ENCODE measurements at places on chromosomes 4 and X.

DNA sequence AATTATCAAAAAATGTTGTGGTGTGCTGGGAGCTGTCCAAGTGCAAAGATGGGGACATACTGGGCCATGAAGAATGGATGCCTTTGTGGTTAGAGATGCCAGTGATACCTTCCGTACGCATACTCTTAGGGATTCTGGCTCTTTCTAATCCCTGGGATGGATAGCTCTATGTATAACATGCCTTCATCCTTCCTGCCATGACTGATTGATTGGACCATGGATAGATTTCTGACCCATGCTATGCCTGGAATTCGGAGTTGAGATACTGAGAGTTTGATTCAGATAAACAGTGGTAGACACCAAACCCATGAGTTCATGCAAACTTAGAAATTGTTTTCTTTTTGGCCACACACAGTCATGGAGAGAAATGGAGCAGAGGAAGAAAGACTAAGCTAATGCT is 147.2 kb upstream of the WDFY3 start:
- no peak for DNase-seq

- no peak for DNase-seq
Measured at GRCh38 chr4:39367166-39367565, 1.0 kb upstream of the RFC1 start.

- no peak for DNase-seq
Measured at GRCh38 chrX:68087526-68087925, 345.8 kb downstream of the OPHN1 start.

GRCh38 chr4:78166622-78167021 is 109.5 kb downstream of the FRAS1 start:
- peak; percentile 61 for DNase-seq

DNA sequence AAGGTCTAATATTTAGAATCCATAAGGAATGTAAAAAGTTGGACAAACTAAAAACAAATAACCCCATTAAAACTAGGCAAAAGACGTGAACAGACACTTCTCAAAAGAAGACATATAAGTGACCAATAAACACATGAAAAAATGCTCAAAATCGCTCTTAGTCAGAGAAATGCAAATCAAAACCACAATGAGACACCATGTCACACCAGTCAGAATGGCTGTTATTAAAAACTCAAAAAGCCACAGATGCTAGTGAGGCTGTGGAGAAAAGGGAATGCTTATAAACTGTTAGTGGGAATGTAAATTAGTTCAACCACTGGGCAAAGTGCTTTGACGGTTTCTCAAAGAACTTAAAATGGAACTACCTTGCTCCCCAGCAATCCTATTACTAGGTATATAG is 674.3 kb upstream of the MAGEB2 start:
- DNase-seq, result no peak

DNA sequence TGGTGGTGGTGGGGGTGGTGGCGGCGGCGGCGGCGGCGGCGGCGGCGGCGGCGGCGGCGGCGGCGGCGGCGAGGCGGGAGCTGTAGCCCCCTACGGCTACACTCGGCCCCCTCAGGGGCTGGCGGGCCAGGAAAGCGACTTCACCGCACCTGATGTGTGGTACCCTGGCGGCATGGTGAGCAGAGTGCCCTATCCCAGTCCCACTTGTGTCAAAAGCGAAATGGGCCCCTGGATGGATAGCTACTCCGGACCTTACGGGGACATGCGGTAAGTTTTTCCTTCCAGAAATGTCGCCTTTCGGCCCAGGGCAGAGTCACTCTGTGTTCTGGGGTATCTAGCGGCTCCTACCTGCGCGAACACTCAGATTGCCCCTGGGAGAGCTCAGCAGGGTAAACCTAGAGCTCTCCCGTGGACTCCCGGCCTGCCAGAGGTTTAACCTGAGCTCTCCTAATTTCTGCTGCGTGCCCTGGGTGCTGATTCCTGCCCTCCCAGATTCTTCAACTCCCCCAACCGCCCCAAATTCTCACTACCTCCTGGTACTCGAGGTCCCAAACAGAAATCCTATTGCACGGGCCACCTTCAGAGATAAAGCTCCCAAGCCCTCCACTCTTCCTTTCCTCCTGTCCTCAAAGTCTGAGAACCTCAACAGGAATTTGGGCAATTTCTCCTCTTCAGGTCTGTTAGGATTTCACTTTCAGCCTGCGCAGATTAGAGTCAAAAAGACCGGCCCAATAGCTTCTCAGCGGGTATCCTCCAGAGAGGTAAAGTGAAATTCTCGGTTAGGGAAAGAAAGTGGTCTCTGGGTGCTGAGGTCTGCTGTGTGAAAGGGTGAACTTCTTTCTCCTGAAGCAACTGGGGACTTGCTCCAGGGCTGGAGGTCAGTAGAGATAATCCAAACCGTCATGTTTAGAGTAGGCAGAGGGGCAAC is 2.9 kb downstream of the AR start:
- DNase-seq, result no peak

DNA sequence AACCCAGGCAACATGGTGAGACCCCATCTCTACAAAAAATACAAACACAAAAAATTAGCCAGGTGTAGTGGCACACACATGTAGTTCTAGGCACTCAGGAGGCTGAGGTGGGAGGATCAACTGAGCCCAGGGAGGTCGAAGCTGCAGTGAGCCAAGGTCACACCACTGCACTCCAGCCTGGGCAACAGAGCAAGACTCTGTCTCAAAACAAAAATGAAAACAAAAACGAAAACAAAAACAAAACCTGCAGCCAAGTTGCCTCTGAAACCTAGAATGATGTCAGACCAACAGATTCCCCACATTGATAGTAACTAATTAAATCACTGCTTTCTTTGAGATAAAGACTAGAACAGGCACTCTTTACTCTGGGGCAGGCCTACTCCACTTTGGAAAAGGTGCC is 104.5 kb downstream of the AMELX start:
- DNase-seq, result no peak

GRCh38 chr4:75672461-75673026 is 667 bp downstream of the G3BP2 start:
- peak; percentile 62 for DNase-seq

DNA sequence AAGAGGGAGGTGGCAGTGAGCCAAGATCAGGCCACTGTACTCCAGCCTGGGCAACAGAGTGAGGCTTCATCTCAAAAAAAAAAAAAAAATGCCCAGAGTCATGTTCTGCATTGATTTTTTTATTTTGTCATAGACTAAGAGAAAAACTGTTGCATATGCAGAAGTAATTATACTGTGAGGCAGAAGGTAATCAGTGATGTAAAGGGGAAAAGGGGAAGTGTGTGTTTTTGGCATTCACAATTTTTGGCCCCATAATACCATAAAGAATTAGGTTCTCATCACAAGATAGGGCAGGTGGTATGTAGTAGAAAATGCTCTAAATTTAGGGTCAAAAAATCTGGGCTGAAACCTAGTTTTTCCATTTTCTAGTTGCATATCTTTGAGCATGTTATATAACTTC is 47.3 kb upstream of the GAB1 start:
- DNase-seq, result no peak

GRCh38 chr4:77352192-77352591 is 195.2 kb downstream of the CCNG2 start:
- DNase-seq, result no peak

DNA sequence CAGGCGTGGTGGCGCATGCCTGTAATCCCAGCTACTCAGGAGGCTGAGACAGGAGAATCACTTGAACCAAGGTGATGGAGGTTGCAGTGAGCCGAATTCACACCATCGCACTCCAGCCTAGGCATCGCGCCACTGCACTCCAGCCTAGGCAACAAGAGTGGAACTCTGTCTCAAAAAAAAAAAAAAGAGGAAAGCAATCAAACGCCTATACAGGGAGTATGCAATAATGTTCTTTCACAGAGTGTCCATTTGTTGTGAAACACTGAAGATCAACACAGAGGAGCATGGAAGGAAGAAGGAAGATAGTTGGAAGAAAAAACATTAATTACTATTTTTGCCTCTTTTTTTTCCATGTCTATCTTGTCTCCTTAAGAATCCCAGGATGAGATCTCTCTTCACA is 113.4 kb downstream of the FBXO8 start:
- DNase-seq, result no peak

DNA sequence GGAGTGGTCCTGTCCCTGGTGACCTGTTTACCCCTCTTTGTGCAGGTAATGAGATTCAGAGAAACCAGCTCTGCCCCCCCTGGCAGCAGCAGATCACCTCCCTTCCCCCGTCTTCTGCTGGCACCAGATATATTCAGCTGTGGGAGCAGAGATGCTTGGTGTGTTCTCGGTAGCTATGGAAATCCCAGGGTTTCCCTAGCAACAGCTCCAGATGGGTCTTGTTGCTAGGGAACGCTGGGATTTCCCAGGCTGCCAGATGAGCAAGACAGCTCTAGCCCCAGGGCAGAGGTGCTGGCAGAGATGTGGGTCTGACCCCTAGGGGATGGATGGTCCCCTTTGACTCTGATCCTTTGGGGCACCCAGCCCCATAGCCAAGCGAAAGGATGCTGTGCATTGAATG is 20.2 kb downstream of the CETN2 start:
- peak; percentile 18 for DNase-seq

GRCh38 chr4:123471655-123472369 is 75.2 kb downstream of the SPRY1 start:
- DNase-seq, result no peak

DNA sequence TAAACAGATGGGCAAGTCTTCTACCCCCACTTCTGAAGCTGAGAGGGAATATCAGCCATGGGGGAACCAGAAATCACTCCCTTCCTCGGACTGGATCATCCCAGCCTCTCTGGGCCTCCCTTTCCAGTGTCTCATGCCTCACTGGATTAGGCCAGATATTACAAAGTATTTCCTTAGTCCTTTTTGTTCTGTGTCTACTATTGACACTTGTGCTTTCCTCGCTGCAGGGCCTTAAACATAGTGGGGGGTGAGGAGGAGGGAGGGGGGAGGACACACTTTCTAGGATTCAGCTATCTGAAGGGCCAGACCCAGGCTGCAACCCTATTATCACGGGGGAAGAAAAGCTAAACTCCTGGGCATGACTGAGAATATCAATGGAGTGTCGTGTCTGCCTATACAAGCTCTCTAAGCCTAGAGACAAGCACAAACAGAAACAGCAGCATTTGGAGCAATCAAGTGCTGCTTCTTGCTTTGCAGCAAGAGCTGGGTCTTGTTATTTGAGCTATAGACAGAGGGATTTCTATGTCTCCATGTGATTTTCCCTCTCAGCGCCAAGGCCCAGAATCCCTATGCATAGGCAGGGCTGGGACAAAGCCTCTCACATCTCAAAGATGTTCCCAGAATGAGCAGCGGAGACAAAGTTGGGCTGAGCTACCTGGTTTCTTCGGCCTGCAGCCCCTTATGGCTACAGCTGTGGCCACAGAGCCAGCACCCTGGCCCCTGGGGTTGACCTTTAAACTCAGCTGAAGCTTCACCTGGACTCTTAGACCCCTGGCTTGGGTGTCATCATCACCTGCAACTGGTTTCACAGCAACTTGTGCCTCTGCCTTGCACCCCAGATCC is 20.2 kb downstream of the PJA1 start:
- DNase-seq, result no peak

DNA sequence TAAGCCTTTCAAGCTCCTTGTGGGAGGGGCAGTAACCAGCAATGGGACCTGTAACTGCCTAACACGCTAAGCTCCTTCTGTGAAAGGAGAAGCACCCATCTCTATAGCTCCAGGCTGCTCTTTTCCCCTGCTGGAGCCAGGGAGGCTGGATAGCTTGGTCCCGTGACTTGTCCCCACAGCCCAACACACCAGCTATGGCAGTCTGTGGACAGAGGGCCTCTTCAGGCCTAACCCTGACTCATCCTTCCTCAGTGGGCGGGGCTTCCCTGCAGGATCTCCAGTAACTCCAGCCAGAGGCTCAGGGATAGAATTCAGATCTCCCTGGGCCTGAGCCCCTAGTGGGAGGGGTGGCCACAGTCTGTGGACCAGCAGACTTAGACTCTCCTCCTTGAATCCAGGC is 1290.1 kb downstream of the PCDH7 start:
- peak; percentile 57 for DNase-seq

- DNase-seq, result no peak
Measured at GRCh38 chr4:48067536-48067935, 51.0 kb downstream of the NIPAL1 start.

GRCh38 chr4:82397527-82397926 is 23.7 kb upstream of the HNRNPD start:
- DNase-seq, result no peak

DNA sequence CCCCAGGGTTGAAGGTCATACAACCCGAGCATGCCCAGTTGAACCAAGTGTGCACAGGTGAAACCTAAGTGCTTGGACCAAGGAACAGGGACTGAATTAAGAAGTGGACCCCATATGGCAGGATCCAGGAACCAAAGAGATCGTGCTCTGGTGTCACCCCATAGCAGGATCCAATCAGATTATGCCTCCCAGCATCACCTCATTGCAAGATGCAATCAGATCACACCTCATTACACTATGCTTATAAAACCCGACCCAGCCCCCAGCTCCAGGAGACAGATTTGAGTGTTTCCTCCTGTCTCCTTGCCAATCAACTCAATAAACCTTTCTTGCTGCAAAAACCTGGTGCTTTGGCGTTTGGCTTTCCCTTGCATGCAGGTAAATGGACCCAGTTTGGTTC is 37.6 kb downstream of the EFHC2 start:
- peak; percentile 0 for DNase-seq

GRCh38 chrX:39930786-39931528 is 166.8 kb downstream of the BCOR start:
- no peak for DNase-seq

GRCh38 chr4:43224559-43224958 is 332.0 kb downstream of the GRXCR1 start:
- no peak for DNase-seq

DNA sequence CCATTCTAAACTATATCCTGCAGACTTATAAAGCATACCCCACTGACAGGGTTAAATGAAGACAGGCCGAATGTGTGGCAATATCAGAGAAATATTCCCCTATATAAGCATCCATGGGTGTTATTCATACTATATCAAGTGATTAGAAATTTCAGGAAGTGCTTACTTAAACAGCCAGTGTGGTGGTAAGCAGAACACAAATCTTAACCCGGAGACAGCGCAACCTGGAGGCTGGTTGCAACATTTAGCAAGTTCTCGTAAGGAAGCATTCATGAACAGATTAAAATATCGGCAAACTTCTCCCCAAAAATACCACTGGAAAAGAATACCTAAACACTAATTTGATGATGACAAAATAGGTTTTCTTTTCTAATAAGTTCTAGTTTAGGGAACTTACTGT is 261.2 kb downstream of the CBLL2 start:
- no peak for DNase-seq

- no peak for DNase-seq
Measured at GRCh38 chr4:8142556-8142955, 16.1 kb downstream of the ABLIM2 start.

- no peak for DNase-seq
Measured at GRCh38 chrX:49058794-49059193, at the start of gene CCDC120. CCDC120 (plus strand) TSS chrX:49058999; CDS start chrX:49062042, 3,043 bp downstream.

GRCh38 chr4:2787230-2788100 is 5.4 kb upstream of the SH3BP2 start:
- no peak for DNase-seq

DNA sequence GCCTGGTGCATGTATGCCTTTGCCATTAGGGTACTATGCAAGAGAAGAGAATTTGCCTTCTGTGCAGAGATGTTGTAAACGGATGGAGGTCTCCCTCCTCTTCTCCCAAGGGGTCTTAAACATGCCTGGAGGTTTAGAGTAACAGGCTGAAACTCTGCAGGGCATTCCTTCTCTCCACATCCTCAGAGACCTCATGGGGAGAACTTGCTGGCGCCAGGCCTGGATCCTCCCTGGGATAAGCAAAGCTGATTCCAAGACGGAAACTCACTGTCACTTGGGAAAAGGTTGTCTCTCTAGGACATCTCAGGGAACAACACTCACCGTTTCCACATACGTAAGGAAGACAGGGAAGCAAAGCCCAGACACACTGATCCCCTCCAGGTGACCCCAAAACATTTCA is 76.9 kb upstream of the GPM6B start:
- no peak for DNase-seq

All from HT1080 (cell line).